ENCODE measurements at places on chromosomes 11 and 22. TPM values are rescaled to one million over a fixed set of nuclear protein-coding genes. Genes with fewer than 3 reads are reported as not detected.

DNA sequence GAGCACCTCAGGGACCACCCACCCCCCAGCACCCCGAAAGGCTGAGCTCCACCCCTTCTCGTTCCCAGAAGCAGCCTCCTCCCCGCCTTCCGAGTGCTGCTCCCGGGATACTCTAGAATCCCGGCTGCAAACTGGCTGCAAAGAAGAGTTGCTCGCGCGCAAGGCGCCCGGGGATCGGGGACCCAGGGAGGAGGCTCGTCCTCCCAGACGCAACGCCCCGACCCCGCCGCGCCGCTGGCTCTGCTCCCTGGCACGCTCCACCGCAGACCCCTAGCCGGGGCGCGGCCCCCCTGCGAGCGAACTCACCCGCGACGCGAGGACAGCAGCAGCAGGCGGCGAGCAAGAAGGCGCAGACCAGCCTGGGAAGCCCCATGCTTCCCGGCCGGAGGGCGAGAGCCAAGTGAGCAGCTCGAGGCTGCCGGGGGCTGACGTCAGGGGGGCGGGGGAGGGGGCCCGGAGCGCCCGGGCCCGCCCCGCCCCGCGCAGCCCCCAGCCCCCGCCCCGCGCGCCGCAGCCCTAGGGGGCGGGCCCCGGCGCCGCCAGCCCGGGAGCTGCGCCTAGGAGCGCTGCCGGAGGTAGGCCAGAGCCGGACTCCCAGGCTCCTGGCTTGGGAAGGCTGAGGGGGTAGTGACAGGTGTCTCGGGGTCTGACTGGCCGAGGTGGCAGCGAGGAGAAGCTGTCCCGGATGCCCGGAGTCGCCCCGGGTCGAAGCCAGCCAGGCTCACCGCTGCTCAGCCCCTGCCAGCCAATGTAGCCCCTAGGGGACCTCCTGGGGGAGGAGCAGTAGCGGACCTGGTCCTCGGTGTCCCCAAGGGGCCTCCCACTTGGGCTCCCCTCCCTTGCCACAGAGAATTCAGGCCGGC is at the start of gene MCAM:
TSS of gene MCAM (minus strand) at position 402 of the 863 bp plus-strand sequence. CDS start at position 373, 29 bp downstream.
- DNase-seq, result no peak

DNA sequence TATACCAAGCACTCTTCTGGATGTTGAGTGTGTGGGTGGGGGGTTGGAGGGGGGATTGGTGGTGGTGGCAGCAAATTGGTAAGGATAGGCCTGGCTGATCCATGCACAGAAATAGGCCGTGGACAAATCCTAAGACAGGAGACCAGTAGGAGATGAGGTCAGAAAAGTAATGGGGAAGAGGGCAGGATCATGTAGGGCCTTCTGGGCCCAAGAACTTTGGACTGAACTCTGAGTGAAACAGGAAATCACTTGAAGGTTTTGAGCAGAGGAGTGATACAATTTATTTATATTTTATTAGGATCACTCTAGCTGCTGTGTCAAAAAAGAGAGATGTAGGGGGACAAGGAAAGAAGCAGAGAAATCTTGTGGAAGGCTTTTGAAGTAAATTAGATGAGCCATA is 28.7 kb downstream of the TSG101 start:
- DNase-seq, result no peak

GRCh38 chr11:86761978-86762377 is 38.4 kb upstream of the PRSS23 start:
- peak; percentile 50 for DNase-seq

GRCh38 chr11:120339394-120339890 is 3.2 kb downstream of the ARHGEF12 start:
- DNase-seq, result peak; percentile 37

KCNJ5 gene
- total RNA-seq, result not detected
